ENCODE measurements at places on chromosomes 1 and 21.

DNA sequence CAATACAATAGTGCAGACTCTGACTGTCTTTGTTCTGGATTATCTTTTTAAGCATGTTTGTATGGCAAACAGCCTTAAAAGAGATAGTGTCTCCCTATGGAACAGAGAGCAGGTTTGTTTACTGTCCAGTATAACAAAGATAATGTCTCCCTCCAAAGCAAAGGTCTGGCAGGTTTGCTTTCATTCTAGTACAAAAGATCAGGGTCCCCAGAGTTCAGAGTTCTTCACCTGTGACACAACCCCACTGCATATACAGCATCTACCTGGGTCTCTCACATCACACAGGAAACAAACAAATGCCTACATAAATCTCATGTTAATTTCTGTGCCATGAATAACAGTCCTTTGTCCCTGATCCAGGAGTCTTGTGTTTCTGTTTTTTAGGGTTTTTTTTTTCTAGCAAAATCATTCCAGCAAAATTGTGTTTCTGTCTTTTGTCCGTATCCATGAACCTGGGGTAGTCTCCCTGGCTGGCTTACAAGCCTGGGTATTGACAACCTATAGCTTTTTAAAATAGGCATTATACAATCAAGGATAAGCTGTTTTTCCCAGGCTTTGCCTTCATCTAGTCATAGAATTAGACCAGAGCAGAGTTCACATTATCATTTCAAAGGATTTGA, 89.4 kb upstream of the PTBP2 start:
- DNase-seq, result no peak

DNA sequence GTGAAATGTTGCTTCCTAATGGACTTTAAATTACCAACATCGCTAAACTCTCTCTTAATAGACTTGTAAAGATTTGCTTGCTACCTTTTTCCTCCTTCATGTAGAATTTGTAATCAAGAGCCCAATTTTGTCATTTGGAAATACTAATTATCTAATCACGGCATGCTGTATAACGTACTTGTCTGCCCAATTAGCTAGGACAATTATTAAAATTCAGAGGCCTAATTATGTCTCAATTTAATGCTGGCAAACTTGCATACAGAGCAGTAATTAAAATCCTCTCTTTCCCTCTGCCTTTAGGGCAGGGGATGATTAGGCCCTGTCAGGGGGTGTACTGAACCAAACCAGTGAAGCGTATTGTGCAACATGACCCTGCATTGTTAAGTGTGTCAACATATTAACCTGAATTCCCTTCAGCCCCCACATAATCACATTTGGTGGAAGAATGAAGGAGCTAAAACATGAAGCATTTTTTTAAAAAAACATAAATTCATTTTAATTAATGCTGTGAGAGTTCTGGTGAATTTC, 137.4 kb upstream of the BARHL2 start:
- no peak for DNase-seq

GRCh38 chr1:114355240-114355639, 155.8 kb downstream of the TRIM33 start:
- DNase-seq, result no peak

DNA sequence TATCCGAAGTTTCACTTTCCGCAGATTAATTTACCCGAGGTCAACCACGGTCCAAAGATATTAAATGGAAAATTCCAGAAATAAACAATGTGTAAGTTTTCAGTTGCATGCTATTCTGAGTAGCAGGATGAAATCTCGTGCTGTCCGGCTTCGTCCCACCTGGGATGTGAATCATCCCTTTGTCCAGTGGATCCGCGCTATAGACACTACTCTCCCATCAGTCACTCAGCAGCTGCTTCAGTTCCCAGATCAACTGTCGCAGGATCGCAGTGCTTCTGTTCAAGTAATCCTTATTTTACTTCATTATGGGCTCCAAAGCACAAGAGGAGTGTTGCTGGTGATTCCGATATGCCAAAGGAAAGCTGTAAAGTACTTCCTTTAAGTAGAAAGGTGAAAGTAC, 8.3 kb upstream of the LRP8 start:
- DNase-seq, result no peak

- no peak for DNase-seq
These were observed 33.6 kb upstream of the KDM4A start for GRCh38 chr1:43616383-43616782.

- DNase-seq, result no peak
These were observed 20.0 kb upstream of the DISP1 start for GRCh38 chr1:222794656-222795474.

DNA sequence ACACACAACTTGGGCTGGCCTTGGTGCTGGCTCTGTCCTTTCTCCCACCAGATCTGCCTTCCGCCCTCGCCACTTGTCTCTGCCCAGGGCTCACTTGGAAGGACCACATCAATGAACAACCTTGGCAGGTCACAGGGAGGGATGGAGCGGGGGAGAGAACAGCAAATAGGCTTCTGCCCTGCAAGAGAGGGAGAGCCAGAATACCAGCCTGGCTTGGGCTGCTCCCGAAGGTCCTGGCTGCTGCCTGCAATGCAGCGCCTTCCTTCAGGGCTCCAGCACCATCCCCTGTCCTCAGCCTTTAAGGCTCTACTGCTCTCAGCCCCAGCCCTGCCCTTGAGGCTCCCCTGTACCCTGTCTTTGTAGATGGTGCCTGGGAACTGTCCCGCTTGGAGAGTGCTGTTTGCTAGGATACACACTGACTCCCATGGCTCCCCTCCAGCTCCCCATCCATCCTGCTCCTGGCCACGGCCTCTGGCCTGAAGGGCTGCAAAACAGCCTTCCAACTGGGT, 43.8 kb downstream of the HIVEP3 start:
- no peak for DNase-seq

GRCh38 chr1:182570611-182570970, 18.5 kb downstream of the RNASEL start:
- DNase-seq, result no peak

DNA sequence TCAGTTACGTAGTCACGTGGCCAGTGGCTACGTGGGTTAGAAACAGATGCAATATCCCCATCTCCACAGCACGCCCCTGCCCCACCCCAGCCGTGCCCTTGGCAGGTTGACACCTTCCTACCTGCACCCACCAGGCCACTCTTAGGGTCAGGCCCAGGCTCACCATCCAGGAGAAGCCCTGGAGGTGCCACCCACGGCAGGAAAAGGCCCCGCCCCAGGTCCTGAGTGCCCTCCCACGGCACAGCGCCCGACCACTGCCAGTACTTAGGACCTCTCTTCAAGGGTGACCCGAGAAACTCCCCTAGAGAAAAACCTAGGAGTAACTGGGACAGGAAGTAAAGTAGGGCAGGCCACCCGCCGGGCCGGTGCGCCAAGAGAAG, 1.5 kb downstream of the C1orf35 start:
- DNase-seq, result no peak

DNA sequence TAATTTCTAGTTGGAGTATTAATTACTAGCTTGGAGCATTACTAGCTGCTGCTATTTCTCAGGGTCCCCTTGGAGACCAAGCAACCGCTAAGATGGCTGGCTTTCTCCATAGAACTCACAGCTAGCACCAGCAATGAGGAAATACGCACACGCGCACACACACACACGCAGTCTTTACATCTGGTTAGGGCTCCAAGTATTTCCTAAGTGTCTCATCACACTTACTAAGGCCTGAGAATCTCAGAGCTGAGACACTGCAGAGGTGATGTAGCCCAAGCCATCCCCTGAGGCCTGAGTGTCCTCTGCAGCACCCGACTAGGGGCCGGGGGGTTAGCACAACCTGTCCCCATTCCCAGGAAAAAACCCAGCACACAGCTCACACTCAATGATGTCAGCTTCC, 42.5 kb downstream of the ITPKB start:
- no peak for DNase-seq

DNA sequence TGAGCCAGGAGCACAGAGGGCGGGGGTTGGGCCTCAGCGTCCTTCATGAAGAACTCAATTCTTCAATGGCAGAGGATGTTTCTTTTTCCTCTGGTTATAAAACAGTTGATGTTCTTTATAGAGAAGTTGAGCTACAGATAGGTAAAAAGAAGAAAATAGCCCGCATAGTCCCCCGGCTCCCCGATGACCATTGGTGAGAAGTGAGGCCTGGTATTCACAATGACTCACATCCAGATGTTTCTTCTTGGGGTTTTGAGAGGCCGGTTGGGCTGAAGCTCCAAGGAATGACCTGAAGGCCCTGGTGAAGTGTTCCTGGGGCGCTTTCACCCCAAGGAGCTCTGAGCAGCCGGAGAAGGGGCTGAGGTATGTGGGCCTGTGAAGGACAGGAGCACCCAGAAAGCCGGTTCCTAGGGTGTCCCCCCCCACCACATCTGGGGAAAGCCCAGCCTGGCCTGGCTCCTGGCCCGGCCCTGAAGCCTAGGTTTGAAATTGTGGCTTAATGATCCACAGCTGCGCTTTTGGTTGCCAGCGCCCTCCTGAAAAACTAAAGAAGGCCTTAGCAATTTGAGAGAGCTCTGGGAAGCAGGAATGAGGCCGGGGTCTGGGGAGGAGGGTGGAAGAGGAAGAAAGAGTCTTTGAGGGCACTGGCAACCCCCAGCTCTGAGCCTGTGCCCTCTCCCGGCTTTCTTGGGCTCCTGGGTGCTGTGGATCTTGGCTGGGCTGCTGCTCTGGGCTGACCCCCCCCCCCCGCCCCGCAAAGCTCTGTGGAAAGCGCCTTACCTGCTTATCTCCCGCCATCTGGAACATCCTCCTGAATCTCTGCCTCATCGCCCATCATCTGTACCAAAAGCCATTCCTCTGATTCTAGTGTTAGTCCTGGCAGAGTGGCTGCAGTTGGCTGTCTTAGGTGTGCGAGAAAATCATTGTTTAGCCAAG, 444.7 kb downstream of the CAMTA1 start:
- no peak for DNase-seq

- DNase-seq, result peak; percentile 85
These were observed 27.0 kb upstream of the PPP1R15B start for GRCh38 chr1:204438628-204439027.

DNA sequence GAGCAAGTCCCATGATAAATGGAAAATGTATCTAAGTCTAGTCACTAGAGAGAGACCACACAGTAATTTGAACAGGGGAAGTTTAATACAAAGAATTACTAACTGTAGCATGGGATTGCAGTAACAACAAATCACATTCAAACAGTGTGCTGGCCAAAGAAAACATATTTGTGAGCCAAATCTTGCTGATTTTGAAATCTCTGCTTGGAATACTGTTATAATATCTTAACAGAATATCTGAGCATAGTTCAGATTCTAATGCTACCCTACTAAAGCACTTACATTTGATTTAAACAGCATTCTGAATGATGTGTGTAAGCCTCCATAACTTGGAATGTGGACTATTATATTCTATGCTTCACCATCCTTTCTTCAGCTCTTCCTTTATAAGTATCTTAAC, 270.0 kb upstream of the BRINP3 start:
- no peak for DNase-seq

DNA sequence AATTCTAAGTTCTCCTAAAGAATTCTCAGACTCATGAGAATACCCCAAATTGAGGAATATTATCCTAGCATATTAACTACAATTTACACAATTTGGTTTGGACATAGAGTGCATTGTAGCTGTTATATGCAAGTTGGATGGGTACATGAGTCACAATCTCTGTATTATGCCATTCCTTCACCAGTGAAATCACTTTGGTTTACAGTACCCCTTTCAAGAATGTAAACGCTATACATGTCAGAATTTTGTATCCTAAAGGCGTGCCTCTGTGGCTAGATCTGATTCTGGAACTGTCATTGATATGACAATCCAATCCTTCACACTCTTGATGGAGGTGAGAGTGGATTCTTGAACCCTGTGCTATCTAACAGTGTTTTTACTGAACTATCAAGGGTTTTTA, 6.7 kb upstream of the IL10RB start:
- no peak for DNase-seq

GRCh38 chr21:14356746-14357145, 26.2 kb downstream of the HSPA13 start:
- DNase-seq, result no peak

DNA sequence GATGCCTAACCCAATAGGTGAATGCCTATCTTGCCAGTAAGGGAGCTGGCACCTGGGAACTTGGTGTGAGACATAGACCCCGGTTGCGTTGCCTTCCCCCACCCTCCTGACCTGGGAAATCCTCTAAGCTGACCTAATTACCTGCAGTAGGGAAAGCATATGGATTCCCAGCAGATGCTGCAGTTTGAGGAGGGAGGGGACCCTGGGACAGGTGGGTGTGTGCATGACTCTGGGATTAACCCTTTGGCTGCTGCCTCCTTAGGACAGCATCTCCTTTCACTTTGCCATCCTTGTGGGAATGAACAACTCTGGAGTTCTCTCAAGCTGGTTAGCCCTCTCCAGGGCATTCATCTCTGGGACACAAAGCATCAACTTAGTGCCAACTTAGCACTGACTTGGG, 16.4 kb upstream of the NFASC start:
- DNase-seq, result no peak

DNA sequence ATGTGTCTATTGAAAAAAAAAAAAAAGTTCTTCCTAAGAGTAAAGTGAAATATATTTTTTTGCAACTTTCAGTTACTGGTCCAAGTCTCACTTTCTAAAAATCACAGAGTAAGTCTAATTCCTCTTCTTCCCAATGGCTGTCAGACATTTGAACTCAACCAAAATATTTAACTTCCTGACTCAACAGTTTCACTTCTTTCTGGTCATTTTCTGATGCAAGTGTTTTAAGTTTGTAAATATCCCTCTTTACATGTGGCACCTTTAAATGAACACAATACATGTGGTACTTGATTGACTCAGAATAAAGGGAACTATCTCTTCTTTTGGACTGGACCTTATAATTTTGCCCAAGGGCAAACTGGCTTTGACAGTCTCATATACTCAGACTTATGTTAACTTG, 76.7 kb downstream of the ASH1L start:
- DNase-seq, result no peak

DNA sequence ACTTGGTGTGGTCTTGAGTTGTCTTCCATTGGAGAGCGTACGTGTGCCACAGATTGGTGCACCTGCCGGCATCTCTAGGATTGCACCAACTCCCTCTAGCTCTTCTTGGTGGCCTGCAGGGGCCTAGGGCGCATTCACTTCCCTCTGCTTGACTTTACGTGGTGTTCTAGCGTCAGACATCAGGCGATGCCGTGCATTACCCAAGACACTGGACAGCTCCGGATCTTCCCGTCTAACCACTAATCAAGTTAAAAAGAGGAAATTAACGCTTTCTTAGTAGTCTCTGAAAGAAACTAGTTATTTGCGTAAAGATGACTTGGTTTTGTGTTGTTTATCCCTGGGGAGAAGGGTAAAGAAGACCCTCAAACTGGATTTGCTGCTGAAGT, 510 bp upstream of the IL10RB start:
- DNase-seq, result no peak

DNA sequence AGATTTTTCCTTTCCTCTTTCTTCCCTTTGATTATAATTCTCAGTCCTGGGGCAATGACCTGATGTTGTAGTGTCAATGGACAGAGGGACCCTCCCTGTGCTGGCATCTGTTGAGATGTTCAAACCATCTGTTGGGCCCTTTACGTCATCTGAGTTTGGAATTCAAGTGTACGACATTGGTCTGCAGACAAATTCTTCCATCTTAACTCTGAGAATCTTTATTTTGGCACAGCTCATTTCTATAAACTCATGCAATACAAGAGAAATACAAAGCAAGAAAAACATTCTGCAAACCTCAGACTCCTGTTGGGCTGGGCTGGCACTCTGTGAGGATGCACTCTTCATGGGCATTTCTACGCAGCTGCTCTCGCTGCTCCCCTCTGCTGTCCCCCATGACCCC, 54.2 kb downstream of the IFI44 start:
- no peak for DNase-seq

- peak; percentile 9 for DNase-seq
These were observed 540.9 kb downstream of the LMO4 start for GRCh38 chr1:87869567-87869966.
